ENCODE measurements at places on chromosomes 12 and 14.

- DNase-seq, result no peak
Observed at GRCh38 chr12:64781280-64782190, 22.3 kb upstream of the GNS start.

GRCh38 chr14:89493877-89494634 lies 77.0 kb upstream of the FOXN3 start:
- DNase-seq, result no peak

- DNase-seq, result no peak
Observed at GRCh38 chr12:1668833-1669543, 21.9 kb upstream of the ADIPOR2 start.

GRCh38 chr14:34426313-34427295 lies 35.4 kb downstream of the SPTSSA start:
- no peak for DNase-seq

GRCh38 chr12:93050026-93050747 lies 121.1 kb upstream of the EEA1 start:
- DNase-seq, result no peak

GRCh38 chr14:99067141-99067920 lies 204.7 kb downstream of the BCL11B start:
- DNase-seq, result no peak

DNA sequence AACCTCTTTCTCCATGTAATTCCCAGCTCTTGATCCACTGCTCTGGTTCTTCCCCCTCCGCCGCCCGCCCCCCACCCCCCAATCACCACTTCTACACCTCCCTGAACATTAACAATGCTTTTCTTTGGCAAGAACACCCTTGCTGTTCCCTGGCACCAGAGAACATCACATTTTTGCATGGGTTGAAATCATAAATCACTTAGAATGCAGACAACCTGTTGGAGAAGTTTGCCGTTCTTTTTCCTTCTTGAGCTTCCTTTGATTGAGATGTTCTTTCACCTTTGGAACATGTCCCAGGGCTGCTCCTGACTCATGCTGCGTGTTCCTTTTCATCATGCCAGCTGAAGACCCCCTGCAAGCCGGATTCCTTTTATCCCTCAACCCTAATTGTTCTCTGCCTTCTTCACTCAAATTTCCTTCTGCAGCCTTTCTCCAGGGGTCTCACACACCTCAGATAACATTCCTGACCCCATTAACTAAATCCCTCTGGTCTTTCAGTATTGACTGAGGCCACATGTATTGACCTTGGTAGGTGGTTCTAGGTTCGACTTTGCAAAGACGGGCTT lies 294.1 kb upstream of the TMPO start:
- no peak for DNase-seq

DNA sequence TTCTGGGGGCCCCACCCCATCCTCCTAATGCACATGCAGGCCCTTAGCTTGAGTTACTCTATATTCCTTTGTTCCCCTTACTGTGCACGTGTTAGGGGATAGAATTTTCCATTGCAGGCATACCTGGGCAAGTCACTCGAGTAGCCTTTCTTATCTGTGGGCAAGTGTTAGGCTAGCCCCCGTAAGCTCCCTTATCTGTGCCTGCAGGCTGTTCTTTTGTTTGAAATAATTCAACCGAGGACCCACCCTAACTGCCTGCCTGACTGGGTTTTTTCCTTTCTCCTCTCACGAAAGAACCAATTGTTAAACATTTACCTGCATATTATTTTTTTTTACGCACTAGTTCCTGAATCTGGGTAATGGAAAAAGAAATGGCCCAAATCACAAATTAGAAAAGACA lies 21.3 kb upstream of the BCAT1 start:
- DNase-seq, result no peak

DNA sequence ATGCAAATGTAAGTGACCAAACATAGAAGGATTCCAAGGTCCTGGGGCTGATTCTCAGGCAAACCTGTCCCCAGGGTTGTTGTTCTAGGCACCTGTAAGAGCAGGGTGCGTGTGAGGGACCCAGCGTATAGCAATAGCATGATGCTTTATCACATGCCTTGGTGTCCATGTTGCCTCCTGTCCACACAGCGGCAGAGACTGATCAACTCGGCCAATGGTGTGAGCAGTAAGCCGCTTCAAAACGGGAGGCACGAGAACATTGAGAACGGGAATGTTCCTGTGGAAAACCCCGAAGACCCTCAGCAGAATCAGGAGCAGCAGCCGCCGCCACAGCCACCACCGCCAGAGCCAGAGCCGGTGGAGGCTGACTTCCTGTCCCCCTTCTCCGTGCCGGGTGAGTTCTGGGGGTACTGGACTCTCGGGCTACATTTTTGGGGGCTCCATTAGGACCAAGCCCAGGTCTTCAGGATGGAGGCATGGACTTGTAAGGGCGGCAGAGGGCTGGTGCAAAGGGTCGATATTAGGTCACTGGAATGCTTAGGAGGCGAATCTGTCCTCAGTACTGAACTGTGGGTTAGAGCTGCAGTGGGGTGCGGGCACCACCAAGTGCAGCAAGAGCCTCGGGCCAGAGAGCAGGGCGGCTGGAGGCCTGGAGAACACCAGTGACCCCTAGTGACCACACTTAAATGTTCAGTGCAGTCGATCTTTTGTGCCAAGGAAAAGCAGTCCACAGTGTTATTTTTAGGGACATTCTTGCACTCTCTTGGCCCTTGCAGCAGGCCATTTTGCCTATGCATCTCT lies 57.2 kb upstream of the RIN3 start:
- DNase-seq, result no peak

DNA sequence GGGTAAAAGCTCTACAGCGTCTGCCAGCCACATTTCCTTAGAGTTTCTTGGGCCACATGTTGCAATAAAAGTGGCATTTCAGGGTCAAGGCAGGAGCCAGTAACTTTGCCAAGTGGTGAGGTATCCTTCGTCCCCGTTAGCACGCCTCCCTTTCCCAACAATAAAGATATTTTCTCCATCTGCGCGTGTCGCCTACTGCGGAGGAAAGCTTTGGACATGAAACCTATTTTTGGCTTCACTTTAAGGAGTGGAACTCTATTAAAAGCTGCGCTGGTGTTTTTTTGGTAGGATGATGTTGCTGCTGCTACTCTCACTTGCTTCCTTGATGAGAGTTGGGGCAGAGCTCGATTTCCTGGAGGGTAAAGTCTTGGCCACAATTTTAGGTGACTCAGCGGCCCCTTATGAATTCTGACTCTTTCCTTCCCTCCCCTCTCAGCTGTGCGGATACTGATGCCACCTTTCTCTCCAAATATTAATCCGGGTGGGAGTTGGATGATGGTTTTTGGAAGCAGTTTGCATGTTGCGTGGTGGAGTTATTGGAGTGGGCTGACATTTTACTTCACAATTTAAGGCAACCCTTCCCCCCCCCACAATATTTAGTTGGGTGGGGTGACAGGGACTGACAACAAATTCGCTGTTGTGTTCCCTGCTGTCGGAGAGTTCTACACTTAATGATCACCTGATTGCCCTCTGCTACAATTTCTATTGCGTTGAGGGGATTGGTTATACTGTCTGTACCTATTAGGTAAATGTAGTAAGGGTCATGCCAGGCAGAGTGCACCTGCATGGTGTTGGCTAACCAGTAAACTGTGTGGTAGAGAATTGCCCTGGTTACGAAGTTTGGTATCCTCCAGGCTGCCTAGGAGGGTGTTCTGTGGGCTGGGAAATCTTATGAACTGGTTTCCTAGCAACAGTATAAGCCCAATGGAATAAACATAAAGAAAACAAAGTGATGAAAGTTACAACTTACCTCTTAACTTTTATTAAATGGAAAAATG lies 1.1 kb downstream of the CCDC91 start:
- no peak for DNase-seq

DNA sequence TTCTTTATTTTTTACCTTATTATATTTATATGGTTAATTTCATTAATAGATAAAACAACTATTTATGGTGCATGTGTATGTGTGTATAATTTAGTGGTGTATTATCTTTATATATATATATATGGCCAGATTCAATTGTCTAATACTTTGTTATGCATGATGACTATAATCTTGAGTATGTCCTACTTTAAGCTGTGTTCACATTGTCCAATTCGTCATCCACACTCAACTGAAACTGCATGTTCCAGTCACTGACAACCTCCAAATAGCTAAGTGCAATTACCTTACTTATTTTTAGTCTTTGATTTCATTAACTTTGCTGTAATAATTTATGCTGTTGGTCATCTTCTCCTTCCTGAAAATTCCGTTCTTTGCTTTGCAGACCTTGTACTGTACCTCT lies 306.5 kb upstream of the TMTC1 start:
- no peak for DNase-seq

- DNase-seq, result no peak
Observed at GRCh38 chr14:95396221-95396620, 76.5 kb upstream of the CLMN start.

GRCh38 chr12:82857276-82857675 lies 170.6 kb downstream of the TMTC2 start:
- no peak for DNase-seq

GRCh38 chr12:7114008-7114407 lies 5.0 kb upstream of the C1RL start:
- no peak for DNase-seq

- DNase-seq, result no peak
Observed at GRCh38 chr12:121781998-121782979, 11.2 kb downstream of the RHOF start.

DNA sequence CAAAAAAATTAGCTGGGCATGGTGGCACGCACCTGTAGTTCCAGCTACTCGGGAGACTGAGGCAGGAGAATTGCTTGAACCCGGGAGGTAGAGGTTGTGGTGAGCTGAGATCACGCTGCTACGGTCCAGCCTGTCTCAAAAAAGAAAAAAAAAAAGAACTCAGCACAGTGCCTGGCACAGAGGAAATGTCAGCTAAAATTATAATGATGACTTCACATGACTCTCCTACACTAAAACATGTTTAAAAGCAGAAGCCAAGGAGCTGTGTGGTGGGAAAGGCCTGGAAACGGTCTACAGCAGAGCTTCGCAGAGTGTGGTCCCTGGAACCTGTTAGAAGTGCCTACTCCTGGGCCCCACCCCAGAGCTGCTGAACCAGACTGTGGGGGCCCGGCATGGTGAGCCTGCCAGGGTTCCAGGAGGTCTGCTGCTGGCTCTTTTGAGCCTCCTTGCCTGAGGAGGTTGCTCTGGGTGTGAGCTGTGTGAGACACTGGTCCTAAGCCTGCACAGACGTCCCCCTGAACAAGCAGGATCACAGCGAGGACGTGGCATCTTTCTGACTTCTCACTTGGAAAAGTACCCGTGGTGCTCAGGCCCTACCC lies 28.1 kb downstream of the TCHP start:
- DNase-seq, result no peak

GRCh38 chr14:75543786-75544185 lies 21.5 kb downstream of the BATF start:
- DNase-seq, result no peak

GRCh38 chr14:75877292-75877691 lies 104.5 kb downstream of the TGFB3 start:
- DNase-seq, result peak; percentile 57

- DNase-seq, result peak; percentile 70
Observed at GRCh38 chr14:41873686-41874317, 267.1 kb downstream of the LRFN5 start.

GRCh38 chr14:95272057-95272456 lies 47.7 kb downstream of the CLMN start:
- no peak for DNase-seq

DNA sequence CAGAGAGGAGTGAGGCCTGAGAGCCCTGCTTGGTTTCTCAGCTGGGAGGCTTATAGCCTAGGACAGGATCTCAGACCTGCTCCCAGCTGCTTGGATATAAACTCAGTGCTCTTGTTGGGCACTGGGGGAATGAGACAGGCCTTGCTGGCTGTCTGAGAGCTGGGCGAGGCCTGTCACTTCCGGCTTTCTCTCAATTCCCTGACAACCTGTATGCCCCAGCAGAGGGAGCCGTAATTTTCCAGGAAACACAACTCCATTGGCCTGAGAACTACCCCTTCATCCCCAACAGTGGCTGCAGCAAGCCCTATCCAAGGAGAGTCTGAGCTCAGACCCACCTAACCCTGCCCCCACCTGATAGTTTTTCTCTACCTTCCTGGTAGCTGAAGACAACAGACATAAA lies 258.3 kb upstream of the STXBP6 start:
- no peak for DNase-seq

DNA sequence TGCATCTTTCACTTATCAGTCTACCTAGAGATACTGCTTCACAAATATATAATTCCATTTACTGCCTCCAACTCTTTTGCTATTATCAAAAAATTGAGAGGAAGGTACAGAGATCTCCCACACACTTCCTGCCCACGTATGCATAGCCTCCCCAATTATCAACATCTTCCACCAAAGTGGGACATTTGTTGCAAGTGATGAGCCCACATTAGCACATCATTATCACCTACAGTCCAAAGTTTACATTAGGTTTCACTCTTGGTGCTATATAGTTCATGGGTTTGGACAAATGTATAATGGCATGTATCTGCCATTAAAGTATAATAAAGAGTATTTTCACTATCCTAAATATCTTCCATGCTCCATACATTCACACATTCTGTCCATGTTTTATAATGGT lies 66.3 kb downstream of the SLC2A13 start:
- DNase-seq, result no peak

DNA sequence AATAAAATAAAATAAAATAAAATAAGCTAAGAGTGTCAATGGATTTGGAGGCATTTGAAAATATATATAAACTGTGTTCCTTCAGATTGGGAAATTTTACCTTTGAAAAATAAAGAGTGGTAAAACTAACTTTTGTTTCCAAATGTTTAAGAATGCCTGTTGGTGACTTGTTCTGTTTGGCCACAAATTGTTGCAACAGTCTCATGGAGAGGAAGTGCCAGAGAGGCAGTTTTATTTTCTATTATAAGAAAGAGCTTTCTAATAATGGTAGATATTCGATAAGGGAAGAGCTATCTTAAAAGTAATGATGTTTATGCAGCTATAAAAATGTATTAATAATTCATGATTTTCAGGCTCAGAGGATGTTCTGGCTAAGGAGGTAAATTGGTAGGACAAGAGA lies 68.8 kb upstream of the MDGA2 start:
- no peak for DNase-seq

GRCh38 chr14:85178864-85179263 lies 351.1 kb upstream of the FLRT2 start:
- no peak for DNase-seq
